Activated T-cell treated with anti-CD3 and anti-CD28 coated beads, Interleukin-2, amount 50 U/mL, for 72 hours (primary cell): ENCODE measurements at places on chromosomes 5 and 9. TPM values are rescaled to one million over a fixed set of nuclear protein-coding genes. Genes with fewer than 3 reads are reported as not detected.
A peak's percentile ranks its signal among the peaks of the same experiment; 100 is the strongest.

DNA sequence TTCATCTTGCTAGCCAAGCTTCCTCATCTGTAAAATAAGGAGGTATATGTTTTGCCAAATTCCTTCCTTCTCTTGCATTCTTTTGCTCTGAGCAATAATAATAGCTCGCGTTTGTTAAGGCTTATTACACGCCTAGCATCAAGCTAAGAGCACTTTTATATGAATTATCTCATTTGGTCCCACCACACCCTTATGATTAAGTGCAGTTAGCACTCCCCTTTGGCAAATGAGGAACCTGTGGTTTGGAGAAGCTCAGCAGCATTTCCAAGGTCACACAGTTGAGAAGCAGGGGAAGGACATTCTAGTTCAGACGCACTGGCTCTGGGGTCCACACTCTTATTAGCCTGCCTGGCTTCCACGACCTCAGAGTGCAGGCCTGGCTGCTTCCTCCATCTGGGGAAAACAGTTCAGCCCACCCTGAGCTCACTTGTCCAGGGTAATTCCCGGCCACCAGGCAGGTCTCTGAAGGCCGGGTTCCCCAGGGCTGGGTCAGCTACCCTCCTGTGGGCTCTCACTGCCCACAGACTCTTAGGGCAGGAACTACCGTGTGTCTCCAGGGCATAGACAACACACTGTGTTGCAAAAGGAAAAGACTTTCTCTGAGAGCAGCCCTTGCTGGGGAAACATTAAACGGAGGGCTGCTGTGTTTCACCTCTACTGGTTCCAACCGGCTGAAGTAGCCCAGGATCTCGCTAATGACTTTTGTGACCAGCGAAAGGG, 9.9 kb upstream of the FBP1 start:
- H3K27me3 ChIP-seq = peaks cover 7% of the 10 kb centered on the region
- H3K4me3 ChIP-seq = no peak overlapping the region
- H3K4me1 ChIP-seq = no peaks in the 10 kb centered on the region

GRCh38 chr5:138068742-138069600, 14.9 kb upstream of the WNT8A start:
- DNase-seq = peak; percentile 73
- H3K36me3 ChIP-seq = no peaks in the 10 kb centered on the region
- H3K27ac ChIP-seq = no peak overlapping the region
- H3K27me3 ChIP-seq = no peaks in the 10 kb centered on the region

GRCh38 chr9:117265253-117265652, 149.6 kb downstream of the ASTN2 start:
- no peaks in the 10 kb centered on the region for H3K36me3 ChIP-seq
- H3K27ac ChIP-seq = no peak overlapping the region
- H3K4me1 ChIP-seq = no peaks in the 10 kb centered on the region
- no peak overlapping the region for H3K4me3 ChIP-seq
- DNase-seq = no peak

DNA sequence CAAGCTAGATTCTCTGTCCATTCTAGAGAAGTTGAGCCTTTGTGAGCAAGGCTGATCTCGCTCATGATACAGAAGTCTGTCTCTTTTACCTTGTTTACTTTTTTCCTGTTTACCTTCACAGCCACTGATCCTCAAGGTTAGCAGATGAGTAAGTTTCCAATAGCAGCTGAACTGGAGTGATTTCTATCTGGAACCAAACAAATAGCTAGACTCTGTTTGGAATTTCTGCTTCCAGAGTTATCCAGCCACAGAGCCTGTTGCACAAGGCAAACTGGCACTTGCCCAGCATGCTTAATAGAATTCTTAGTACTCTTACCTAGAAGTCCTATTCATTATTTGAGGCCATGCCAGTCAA, 12.8 kb upstream of the PANK3 start:
- DNase-seq = no peak
- no peaks in the 10 kb centered on the region for H3K4me1 ChIP-seq
- H3K27me3 ChIP-seq = peaks cover 31% of the 10 kb centered on the region
- H3K36me3 ChIP-seq = no peaks in the 10 kb centered on the region
- H3K27ac ChIP-seq = no peak overlapping the region
- H3K4me3 ChIP-seq = no peak overlapping the region

GRCh38 chr9:133730994-133731715, 7.0 kb downstream of the SARDH start:
- H3K4me3 ChIP-seq = no peak overlapping the region
- peaks cover 7% of the 10 kb centered on the region for H3K27me3 ChIP-seq
- H3K27ac ChIP-seq = no peak overlapping the region
- no peaks in the 10 kb centered on the region for H3K36me3 ChIP-seq

GRCh38 chr5:140690376-140690932, 716 bp downstream of the HARS1 start:
- H3K4me1 ChIP-seq = peaks cover 45% of the 10 kb centered on the region
- no peaks in the 10 kb centered on the region for H3K27me3 ChIP-seq
- peak overlapping the region; percentile 92 for H3K27ac ChIP-seq

DNA sequence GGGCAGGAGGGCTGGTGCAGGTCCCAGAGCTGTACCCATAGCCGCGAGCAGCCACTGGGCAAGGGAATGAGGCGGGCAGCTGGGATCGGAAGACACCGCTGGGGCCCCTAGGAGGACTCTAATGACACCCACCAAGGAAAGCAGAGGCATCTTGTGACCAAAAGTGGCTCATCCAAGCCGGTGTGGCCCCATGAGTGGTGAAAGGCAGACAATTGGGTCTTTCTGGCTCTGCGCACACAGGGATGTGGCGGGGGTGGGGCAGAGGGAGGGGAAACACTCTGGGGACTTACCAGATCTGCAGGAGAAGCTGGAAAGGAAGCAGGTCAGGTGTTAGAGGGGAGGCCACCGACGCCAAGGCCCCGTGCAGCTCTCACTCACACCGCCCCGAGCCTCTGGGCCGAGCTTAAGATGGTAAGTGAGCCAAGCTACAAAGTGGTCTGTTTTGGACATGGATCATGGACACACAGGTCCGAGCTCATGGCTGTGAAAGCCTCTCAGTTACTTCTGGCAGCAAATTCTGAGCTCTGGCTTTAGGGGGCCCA, 42.3 kb upstream of the SARDH start:
- no peaks in the 10 kb centered on the region for H3K36me3 ChIP-seq
- H3K4me3 ChIP-seq = no peak overlapping the region
- no peaks in the 10 kb centered on the region for H3K27me3 ChIP-seq
- DNase-seq = no peak

GRCh38 chr5:154498591-154498990, 20.6 kb upstream of the HAND1 start:
- peaks cover 75% of the 10 kb centered on the region for H3K27me3 ChIP-seq
- no peak for DNase-seq
- H3K36me3 ChIP-seq = no peaks in the 10 kb centered on the region
- no peak overlapping the region for H3K27ac ChIP-seq

- no peak overlapping the region for H3K27ac ChIP-seq
- DNase-seq = no peak
- no peaks in the 10 kb centered on the region for H3K36me3 ChIP-seq
- no peaks in the 10 kb centered on the region for H3K27me3 ChIP-seq
- H3K4me3 ChIP-seq = no peak overlapping the region
These were observed 66.4 kb upstream of the ZNF608 start for GRCh38 chr5:124812771-124813358.

GRCh38 chr5:149073213-149073612, 10.4 kb upstream of the SH3TC2 start:
- H3K27ac ChIP-seq = no peak overlapping the region
- no peaks in the 10 kb centered on the region for H3K27me3 ChIP-seq
- no peak overlapping the region for H3K4me3 ChIP-seq
- no peaks in the 10 kb centered on the region for H3K4me1 ChIP-seq

GRCh38 chr5:71457106-71457505, 1.7 kb downstream of the BDP1 start:
- peaks cover 31% of the 10 kb centered on the region for H3K4me1 ChIP-seq
- no peak for DNase-seq
- no peaks in the 10 kb centered on the region for H3K36me3 ChIP-seq
- no peak overlapping the region for H3K27ac ChIP-seq
- peaks cover 5% of the 10 kb centered on the region for H3K27me3 ChIP-seq
- peak overlapping the region; percentile 99 for H3K4me3 ChIP-seq

DNA sequence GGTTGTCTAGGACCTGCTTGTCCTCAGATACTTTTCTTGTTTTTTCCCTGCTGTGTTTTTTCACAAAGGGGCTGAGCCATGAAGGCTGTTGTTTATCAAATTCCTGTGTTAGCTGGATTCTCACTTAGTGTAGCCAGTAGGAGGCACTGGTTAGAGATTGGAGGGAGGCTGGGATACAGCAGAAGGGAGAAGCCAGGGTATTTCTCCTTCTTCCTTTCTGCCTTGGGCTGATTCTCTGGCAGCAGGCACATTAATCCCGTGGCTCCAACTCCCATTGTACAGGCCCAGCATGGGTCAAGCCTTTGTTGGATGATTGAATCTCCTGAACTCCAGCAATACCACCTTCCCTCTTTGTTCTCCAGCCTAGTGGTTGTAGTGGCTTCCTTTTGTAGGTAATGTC, 46.4 kb upstream of the FAM170A start:
- no peak for DNase-seq
- no peaks in the 10 kb centered on the region for H3K36me3 ChIP-seq
- no peaks in the 10 kb centered on the region for H3K4me1 ChIP-seq
- no peak overlapping the region for H3K4me3 ChIP-seq

DNA sequence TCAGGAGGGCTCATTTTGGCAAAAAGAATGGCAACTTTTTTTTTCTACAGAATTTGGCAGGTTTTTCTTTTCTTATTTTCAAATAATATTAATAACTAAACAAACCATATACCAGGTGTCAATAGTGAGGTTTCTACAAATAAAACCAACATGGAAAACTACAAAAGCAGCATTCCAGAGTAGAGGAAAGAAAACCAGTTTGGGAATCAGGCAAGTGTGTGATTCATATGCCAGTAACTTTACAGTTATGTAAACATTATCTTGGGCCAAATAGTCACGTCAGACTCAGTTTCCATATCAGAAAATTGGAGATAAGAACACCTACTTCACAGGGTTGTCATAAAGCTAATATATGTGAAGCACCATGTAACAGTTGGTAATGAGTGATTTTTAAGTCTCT, 51.7 kb downstream of the FBXW11 start:
- H3K4me1 ChIP-seq = peaks cover 48% of the 10 kb centered on the region
- no peak overlapping the region for H3K27ac ChIP-seq
- H3K27me3 ChIP-seq = no peaks in the 10 kb centered on the region
- no peak overlapping the region for H3K4me3 ChIP-seq

GRCh38 chr5:51391175-51391574, 7.9 kb downstream of the ISL1 start:
- H3K27me3 ChIP-seq = peaks cover 61% of the 10 kb centered on the region
- H3K4me3 ChIP-seq = no peak overlapping the region
- no peak for DNase-seq
- H3K27ac ChIP-seq = no peak overlapping the region

DNA sequence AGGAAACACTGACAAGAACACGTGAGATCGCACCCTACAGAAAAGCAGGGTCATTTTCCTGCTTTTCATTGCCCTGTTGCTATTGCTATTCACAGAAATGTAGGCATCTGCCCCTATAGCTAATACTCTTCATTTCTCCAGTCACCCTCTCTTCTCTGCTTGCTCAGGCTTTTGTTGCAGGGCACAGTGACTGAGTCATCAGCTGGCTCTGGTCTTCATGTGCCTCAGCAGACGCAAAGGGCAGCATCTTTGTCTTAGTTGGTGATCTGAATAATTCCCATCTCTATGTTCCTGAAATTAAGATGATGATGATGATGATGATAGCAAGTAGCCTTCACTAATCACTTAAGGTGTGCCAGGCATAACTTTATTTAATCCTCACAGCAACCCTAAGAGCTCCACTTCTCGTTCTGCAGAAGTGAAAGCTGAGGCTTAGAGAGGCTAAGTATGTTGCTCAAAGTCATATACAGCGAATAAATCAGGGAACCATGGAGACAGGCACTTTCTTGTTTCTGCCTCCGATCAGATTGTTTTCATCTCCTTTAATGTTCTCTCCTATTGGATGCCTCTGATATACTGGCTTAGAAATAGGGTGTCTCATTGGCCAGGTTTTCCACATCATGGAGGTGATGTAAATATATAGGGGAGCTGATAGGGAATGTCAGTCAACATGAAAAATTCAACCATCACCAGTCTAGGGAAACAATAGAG, 133.0 kb upstream of the STK32A start:
- H3K27me3 ChIP-seq = peaks cover 6% of the 10 kb centered on the region
- no peak overlapping the region for H3K27ac ChIP-seq
- H3K36me3 ChIP-seq = no peaks in the 10 kb centered on the region
- no peaks in the 10 kb centered on the region for H3K4me1 ChIP-seq
- no peak overlapping the region for H3K4me3 ChIP-seq

DNA sequence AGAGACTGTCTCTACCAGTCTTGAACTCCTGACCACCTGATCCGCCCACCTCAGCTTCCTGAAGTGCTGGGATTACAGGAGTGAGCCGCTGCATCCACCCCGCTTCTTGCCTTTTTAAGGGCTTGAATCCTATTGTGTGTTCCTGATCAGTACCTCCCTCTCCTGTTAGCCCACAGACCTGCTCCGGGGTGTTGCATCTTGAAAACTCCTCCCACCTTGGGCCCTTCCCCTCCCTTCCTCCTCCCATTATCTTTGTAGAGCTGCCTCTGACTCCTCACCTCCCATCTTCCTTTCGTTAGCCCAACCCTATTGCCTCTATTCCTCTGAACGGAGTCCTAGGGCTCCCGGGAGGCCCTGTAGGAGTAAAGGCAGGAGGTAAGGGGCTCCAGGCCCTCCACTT, 48.5 kb upstream of the NEK6 start:
- no peak overlapping the region for H3K27ac ChIP-seq
- no peak for DNase-seq
- peaks cover 75% of the 10 kb centered on the region for H3K4me1 ChIP-seq
- H3K36me3 ChIP-seq = peaks cover 3% of the 10 kb centered on the region
- peaks cover 26% of the 10 kb centered on the region for H3K27me3 ChIP-seq

DNA sequence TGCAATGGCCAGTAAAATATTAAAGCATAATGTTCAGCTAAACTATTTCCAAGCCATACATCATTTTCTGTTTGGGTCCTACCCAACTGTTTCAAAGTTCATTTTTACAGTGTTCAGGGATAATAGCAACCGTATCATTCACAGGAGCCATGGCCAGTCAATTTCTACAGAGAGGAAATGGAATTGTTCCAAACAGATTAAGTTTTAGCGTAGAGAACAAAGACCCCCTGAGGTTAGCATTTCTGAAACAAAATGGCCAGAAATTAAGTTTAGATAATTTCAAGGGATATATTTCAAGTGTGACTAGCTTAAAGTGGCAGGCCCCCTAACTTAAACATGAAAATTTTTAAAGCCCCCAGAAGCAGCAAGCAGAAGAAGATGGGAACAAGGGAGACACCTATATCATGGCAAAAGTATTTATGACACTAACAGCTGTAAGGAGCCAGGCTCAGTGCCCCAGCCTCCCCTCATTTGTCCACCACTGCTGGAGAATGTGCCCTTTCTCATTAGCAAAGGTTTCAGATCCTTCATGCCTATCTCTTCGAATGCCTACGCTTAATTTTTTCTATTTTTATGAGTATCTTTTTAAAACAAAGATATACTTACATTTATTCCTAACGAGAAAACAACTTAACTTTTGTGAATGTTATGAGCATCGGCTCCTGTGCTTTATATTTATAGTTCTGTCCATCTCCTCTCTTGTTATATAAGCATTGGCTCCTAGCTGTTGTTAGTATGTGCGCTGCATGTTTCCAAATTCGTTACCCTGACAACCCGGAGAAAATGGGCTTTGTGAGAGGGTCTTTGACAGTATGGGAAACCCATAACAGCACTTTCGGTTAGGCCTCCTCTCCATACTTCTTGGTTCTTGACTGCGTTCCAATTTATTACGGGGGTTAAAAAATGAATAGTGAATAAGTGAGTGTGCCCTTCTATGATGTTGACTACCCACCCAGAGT, 116.3 kb downstream of the MED27 start:
- no peak overlapping the region for H3K4me3 ChIP-seq
- H3K36me3 ChIP-seq = peaks cover 4% of the 10 kb centered on the region
- no peaks in the 10 kb centered on the region for H3K4me1 ChIP-seq
- DNase-seq = no peak

HRCT1 gene
- total RNA-seq = not detected

PLPP7 gene
- 0.31 TPM for total RNA-seq

ZNF608 gene
- total RNA-seq = not detected

INSL6 gene
- total RNA-seq = not detected

PTGES2 gene
- 23.5 TPM for total RNA-seq
